Suppressor macrophage (primary cell): ENCODE measurements at places on chromosomes 2 and 18.

GRCh38 chr18:45734505-45734904 is 10.5 kb downstream of the SLC14A1 start:
- DNase-seq: no peak

DNA sequence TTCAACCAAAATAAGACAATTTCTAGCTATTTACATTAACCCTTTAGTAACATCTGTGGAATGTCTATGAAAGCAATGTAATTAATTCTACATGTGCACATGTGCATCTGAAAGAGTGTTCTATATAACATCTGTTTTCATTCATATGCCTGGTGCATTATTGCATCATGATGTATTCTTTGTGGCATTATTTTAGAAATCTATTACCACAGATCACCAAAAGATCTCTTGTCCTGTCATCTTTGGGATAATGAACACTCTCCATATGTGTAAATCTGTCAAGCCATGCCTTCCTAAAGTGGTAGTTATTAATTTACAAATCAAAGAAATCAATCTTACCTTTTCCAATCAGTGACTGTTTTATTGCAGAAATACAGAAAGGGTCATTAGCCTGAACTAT is 86.9 kb downstream of the TRIB2 start:
- no peak for DNase-seq

GRCh38 chr2:236168110-236169080 is at the start of gene GBX2:
Gene GBX2, minus strand, starts transcription at chr2:236168386. Its CDS starts 415 bp downstream, at chr2:236167971.
- DNase-seq: no peak

DNA sequence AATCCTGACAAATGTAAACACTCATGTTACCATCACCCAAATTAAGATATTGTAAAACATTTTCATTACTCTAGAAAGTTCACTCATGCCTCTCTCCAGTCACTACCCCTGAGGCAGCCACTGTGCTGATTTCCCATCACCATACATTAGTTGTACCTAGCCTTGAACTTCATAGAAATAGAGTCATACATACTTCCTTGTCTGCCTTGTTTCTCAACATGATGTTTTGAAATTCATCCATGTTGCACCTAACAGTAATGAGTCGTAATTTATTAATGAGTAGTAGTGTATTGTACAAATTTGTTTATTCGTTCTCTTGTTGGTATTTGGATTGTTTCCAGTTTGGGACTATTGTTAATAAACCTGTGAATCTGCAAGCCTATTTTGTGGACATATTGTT is 49.0 kb upstream of the TWSG1 start:
- no peak for DNase-seq

GRCh38 chr18:31325051-31325450 is 7.1 kb downstream of the DSG1 start:
- no peak for DNase-seq

DNA sequence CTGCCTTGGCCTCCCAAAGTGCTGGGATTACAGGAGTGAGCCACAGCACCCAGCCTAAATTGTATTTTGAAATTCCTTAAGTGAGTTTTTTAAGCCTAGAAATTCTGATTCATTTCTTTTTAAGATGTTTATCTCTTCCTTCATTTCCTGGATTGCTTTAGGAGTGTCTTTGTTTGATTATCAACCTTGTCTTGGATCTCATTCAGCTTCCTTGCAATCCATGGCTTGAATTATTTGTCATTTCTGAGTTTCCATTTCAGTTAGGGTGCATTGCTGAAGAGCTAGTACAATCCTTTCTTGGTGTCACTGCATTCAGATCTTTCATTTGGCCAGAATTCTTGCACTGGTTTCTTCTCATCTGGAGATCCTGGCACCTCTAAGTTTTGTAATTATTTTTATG is 606.4 kb upstream of the ZNF804A start:
- DNase-seq: no peak
